ENCODE measurements at places on chromosomes 2 and 18.

DNA sequence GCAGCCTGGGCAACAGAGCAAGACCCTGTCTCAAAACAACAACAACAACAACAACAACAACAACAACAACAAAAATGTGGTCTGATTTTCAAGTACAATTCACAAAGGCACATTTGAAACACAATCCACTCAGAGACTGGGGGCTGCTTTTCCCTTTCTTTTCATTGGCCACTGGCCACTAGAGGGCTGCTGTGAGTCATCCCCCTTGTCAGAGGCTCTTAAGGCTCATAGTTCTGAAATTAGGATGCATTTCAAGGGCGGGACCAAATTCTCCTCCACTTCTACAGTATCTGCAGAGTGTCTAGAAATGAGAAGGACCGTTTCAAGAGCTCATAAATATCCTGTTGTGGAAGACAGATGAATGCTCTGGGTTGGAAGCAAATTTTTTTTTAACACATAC lies 285.4 kb downstream of the NRXN1 start:
- DNase-seq: no peak

- no peak for DNase-seq
Observed at GRCh38 chr18:50401888-50402287, 27.0 kb downstream of the SKA1 start.

- DNase-seq: no peak
Observed at GRCh38 chr18:78454221-78454620, 525.4 kb upstream of the SALL3 start.

DNA sequence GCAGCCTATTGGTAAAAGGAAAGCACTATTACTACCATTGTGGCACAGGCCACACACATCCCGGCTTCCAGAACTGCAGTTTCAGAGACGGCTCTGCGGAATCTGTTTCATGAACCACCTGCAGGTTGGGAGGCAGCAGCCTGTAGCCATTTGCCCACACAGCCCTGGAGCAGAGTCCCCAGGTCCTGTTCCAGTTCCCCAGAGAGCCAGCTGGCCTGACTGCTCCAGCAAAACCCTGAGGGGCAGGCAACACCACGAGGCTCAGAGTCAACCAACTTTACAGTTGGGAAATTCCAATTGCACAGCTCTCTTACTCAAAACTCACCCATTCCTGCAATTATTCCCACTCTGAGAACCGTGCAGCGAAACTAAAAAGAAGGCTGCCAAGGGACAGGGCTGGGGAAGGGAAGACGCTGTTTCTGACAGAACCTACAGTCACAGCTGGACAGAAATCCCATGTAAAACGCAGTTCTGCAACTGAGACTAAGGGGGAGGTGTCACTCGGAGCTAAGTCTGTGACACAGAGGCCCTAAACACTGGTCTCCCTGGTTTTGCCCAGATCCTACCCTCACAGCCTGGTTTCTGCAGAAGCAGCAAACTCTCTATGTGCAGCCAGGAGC lies 219.4 kb downstream of the TMEM163 start:
- DNase-seq: no peak

DNA sequence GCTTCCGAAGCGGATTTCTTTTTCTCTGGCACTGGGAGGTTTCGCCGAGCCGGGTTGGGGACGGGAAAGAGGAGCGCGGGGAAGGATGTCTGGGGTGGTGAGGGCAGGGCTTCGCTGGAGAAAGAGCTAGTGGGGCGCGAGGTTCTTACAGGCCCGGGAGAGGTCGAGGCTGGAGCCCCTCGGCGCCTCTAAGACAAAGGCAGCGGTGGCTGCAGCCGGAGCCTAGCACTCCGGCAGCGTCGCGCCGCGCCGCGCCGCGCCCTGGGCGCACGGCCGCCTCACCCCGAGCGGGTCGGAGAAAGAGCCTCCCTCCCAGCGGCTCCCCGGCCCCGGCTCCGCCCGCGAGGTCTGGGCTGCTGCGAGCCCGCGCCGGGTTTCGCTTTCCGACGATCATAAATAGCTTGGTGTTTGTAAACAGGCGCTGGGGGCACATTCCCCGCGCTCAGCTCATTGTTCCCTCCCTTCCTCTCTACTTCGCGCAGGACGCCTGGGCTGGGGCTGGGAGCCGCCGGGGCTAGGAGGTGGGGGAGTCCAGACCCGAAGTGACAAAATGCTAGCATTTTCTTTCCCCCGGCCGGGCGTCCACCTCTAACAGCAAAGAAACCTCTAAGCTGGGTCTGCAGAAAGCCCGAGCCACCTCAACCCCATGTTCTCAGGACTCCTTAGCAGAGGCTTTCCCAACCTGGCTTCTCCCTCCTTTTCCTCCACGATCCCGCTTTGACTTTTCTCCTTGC lies 813 bp upstream of the MEIS1 start:
- DNase-seq: no peak

DNA sequence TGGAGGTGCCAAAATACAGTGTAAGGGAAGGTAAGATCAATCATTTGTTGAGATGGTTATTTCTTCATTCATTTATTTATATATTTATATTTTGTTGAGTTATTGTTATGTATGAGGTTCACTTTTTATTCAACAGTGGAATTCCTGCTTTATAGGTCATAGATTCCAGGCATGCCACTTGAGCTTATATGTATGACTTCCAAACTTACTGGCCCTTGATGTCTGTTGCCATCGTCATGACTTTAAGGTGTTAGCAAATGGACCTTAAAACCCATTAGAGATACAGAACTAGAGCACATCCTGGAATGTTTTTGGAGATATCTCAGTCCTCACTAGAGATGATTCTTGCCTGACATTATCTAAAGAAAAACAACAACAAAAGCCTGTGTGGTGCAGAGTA lies 25.9 kb downstream of the CCDC85A start:
- DNase-seq: no peak

- DNase-seq: no peak
Observed at GRCh38 chr2:31387850-31388249, 26.7 kb downstream of the XDH start.

GRCh38 chr2:226767056-226767813 lies 32.4 kb downstream of the IRS1 start:
- DNase-seq: no peak

GRCh38 chr2:185245806-185246205 lies 492.8 kb upstream of the FSIP2 start:
- DNase-seq: no peak

DNA sequence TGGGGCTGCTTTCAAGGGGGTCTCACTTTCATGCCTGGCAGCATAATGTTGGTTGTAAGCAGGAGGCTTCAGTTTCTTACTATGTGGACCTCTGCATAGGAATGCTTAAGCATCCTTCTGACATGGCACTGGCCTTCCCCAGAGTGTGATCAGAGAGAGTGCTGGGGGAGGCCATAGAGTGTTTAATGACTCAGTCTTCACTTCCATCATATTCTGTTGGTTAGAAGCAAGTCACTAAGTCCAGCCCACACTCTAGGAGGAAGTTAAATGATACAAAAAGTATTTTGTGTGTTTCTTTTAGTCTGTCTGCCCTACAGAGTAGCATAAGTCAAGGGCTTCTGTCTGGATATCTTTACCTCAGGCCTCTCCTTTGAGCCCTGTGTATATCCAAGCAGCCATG lies 64.9 kb downstream of the GALNT1 start:
- DNase-seq: no peak

- DNase-seq: no peak
Observed at GRCh38 chr2:10431797-10432196, 16.3 kb downstream of the ODC1 start.

GRCh38 chr2:127829845-127830246 lies 18.9 kb upstream of the WDR33 start:
- DNase-seq: no peak

DNA sequence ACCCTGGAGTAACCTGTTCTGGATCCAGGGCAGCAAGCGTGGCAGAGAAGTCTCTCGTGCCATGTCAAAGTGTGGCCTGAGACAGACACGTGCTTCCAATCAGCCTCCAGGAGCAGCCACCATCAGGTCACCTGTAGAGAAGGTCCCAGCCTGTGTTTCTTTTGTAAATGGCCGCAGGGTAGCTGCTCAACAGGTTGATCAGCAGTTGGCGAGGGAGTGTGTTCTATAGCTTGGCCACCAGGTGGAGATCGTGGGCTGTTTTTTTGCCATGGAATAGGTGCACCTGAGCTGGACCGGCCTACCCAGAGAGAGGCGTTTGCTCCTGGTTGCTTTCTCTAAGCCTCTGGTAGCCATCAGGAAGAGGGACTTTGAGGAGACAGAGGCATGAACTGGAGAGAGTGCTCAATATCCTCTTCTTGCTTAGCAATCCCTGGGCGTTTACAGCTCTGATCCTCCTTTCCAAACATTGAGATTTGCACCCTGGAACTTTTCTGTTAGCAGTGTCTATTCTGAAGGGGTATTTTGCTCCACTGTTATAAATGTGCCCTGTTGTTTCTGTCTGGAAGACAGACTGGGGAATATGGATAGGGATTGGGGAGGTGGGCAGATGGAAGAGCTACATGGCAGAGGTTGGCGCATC lies 34.2 kb upstream of the EN1 start:
- DNase-seq: no peak

All from kidney epithelial cell (primary cell).